ENCODE measurements at places on chromosomes 1 and 21.

DNA sequence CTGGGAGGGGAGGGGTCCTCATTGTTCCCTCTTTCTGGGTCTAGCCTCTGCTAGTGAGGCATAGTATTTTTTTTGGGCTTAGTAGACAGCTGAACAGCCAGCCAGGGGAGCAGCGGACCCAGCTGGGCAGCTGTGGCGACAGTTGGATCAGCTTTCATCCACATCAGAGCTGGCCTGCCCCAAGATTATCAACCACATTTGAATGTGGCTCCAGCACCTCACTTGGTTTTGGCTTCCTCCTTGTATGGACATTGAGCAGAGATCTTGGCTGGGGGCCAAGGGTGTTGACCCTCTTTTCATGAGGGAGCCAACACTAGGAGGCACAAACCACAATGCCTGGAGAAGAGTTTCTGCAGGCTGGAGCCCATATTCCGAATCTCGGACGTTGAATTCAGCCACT, 25.0 kb downstream of the WNT4 start:
- no peak for DNase-seq

DNA sequence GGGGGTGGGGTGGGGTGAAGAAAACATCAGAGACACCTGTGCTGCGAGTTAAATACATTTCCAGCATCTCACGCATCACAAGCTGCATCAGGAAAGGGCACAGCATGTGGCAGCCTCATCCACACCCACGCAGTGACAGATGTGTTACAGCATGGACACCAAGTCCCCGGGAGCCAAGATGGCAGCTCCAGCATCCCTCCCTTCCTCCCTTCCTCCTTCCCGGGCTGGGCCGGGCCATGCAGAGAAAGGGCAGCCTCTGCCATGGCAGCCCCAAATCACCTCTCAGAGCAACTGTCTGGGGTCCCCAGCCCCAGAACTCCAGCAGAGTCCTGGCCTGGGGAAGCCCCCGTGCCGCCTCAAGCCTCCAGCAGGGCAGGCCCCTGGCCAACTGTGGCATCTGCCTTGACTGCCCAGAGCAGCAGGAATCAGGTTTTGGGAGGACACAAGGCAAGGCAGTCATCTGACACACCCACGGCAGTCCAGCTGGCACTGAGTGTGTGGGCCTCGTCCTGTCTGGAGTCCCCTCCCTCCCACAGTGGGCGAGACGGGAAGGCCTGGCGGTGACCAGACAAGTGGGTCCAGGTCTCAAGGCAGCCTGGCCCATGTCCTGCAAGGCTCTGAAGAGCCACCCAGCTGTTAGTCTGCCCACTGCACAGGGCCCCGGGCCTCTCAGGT, 6.2 kb downstream of the SMIM1 start:
- DNase-seq, result no peak

- no peak for DNase-seq
These were observed 37.3 kb downstream of the OLFM3 start for GRCh38 chr1:101959456-101959855.

DNA sequence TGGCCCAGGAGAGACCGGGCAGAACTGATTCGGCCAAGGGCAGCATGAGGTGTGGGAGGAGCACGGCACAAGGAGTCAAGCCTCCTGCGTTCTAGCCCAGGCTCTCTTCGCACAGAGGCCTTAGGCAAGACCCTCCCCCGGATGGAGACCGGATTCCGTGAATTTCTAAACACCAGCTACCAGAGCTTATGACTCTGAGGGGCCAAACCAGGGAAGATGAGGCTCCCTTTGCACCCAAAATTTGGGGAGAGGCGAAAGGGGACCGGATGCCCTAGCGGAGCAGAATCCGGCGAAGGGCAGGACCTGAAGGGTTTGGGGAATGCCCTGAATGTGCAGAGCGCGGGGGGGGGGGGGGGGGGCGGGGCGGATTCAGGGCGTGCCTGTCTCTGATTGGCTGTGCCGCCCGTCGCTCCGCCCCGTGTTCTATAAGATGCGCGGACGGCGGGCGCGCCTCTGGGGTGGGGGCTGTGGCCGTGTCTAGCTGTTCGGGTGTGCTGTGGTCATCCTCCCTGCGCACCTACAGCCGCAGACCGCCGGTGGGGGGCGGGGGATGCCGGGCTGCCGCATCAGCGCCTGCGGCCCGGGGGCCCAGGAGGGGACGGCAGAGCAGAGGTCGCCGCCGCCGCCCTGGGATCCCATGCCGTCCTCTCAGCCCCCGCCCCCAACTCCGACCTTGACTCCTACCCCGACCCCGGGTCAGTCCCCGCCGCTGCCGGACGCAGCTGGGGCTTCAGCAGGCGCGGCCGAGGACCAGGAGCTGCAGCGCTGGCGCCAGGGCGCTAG, at the start of gene TRNP1:
TSS of gene TRNP1 (plus strand) at position 456 of the 783 bp plus-strand sequence. CDS start at position 551, 95 bp downstream.
- DNase-seq, result peak; percentile 73

- no peak for DNase-seq
These were observed 133.8 kb upstream of the C1orf105 start for GRCh38 chr1:172286629-172287076.

- DNase-seq, result no peak
These were observed 7.5 kb upstream of the ASH1L start for GRCh38 chr1:155569988-155570592.

GRCh38 chr1:229624521-229625070, 1.3 kb downstream of the TAF5L start:
- no peak for DNase-seq

DNA sequence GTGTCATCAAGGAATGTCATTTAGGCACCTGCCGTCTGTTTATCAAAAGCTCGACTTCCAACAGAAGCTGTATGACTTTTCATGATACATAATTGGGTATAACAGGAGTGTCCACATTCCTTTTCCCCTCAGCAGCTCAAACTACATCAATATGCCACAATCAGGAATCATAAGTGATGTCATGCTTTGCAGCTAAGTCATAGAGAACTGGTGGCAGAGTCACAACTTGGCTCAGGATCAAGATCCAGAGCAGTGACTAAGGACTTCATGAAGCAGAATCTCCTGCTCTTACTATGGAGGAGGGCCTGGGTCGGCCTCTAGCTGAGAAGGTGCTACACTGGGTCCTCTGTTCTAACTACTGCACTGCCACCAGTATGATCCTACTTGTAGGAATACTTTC, 36.5 kb upstream of the AGBL4 start:
- DNase-seq, result peak; percentile 13

DNA sequence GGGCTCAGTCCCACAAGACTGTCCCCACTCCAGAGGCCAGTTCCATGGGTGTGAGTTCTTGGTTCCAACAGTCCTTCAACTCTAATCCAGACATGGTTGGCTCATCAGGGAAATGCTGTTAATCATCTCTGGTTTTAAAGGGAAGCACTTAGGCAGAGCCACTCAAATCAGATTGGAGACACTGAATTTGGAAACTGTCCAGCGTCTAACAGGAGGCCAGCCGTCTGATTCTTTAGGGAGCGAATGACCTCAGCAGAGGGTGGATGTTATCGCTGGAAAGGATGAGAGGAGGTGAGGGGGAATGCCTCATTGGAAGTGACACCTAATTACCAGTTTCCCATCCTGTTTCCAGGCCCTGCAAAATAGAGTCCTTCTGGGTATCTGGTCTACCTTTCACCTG, 22.8 kb upstream of the LRRC38 start:
- no peak for DNase-seq

DNA sequence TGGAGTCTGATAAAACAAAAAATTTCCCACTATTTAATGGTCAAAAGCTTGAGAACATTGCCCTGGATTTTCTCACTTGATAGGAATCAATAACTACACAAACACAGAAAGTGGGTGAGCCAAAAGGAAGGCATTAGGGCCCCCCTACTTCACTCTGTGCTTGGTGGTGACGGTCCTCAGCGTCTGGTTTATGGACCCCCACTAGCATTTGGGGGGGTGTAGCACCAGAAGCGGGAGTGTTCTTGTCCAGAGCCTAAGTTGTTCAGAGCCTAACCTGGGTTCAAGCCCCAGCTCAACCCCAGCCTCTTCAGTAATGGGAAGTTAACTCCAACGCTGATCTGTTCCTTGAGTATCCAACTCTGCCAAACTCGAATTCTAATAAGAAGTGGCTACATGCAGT, 33.1 kb downstream of the STPG1 start:
- DNase-seq, result no peak

- no peak for DNase-seq
These were observed 28.9 kb upstream of the LYPLAL1 start for GRCh38 chr1:219144658-219145315.

GRCh38 chr1:211331011-211331709, 4.5 kb downstream of the TRAF5 start:
- no peak for DNase-seq

Data from DMS79 treated with DMSO at 0.1 percent for 48 hours (cell line).